ENCODE measurements at places on chromosomes 5 and 9. TPM values are rescaled to one million over a fixed set of nuclear protein-coding genes. Genes with fewer than 3 reads are reported as not detected.

DNA sequence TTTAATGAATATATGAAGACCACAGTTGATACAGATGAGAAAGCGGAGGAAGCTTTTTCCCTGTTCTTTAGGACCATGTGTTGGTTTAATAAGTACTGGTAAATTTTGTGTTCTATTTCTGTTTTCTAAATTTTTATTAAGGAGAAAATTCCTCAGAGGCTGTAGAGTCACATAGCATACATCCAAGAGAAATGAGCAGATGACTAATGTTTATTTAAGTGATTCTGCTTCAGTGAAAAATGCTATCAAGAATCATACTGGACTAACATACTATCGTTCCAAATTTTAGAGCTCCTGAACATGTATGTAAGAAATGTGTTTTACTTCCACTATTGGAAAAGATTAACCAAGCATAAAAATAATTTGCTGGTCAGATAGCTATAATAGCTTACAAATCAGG lies 115.0 kb downstream of the KIAA1958 start:
- no peak overlapping the region for H3K27ac ChIP-seq
- H3K4me3 ChIP-seq, result no peak overlapping the region
- H3K36me3 ChIP-seq, result no peaks in the 10 kb centered on the region
- H3K4me1 ChIP-seq, result no peaks in the 10 kb centered on the region
- no peak for DNase-seq
- no peaks in the 10 kb centered on the region for H3K27me3 ChIP-seq

GRCh38 chr9:38227061-38227540 lies 158.1 kb upstream of the SHB start:
- peaks cover 24% of the 10 kb centered on the region for H3K4me1 ChIP-seq
- peak overlapping the region; percentile 3 for H3K27ac ChIP-seq
- peak overlapping the region; percentile 36 for H3K4me3 ChIP-seq
- no peaks in the 10 kb centered on the region for H3K27me3 ChIP-seq

BAAT gene
- not detected for total RNA-seq

DNA sequence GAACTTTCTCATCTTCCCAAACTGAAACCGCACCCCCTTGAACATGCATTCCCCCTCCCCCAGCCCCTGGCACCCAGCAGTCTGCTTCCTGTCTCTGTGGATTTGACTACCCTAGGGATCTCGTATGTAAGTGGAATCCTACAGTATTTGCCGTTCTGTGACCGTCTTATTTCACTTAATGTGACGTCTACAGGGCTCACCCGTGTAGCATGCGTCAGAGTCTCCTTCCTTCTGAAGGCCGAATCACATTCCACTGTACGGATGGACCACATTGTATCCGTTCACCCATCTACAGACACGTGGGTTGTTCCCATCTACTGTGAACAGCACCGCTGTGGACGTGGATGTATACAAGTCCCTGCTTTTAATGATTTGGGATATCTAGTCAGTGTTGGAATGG lies 4.5 kb downstream of the PRRX2 start:
- DNase-seq, result no peak
- no peak overlapping the region for H3K27ac ChIP-seq
- peaks cover 2% of the 10 kb centered on the region for H3K27me3 ChIP-seq
- H3K36me3 ChIP-seq, result no peaks in the 10 kb centered on the region
- H3K4me1 ChIP-seq, result peaks cover 10% of the 10 kb centered on the region

DNA sequence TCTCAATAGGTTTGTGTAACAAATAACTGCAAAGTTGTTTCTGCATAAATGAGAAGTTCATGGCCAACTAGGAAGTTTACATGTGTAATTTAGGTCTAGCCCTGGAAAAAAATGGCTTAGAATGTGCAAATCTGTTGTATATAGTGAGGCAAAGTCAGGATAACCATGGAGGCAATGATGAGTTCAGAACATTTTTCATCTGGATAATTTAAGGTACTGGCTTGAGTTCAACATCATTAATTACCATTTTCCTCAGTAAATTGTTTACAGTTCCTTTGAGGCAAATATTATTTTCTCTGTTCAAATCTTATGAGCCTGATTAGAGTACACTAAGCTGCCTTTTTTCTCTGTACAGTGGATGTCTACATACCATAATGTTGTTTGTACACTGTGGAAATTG lies 1259.0 kb upstream of the NUDT12 start:
- H3K36me3 ChIP-seq, result no peaks in the 10 kb centered on the region
- no peaks in the 10 kb centered on the region for H3K27me3 ChIP-seq
- no peaks in the 10 kb centered on the region for H3K4me1 ChIP-seq
- H3K4me3 ChIP-seq, result no peak overlapping the region
- no peak overlapping the region for H3K27ac ChIP-seq
- no peak for DNase-seq

FAM170A gene
- total RNA-seq, result not detected

- no peaks in the 10 kb centered on the region for H3K4me1 ChIP-seq
- no peak overlapping the region for H3K27ac ChIP-seq
- no peaks in the 10 kb centered on the region for H3K27me3 ChIP-seq
- no peaks in the 10 kb centered on the region for H3K36me3 ChIP-seq
- no peak for DNase-seq
These were observed 42.1 kb upstream of the SLC25A51 start for GRCh38 chr9:37946041-37946440.

HEMGN gene
- 0.47 TPM for total RNA-seq

DNA sequence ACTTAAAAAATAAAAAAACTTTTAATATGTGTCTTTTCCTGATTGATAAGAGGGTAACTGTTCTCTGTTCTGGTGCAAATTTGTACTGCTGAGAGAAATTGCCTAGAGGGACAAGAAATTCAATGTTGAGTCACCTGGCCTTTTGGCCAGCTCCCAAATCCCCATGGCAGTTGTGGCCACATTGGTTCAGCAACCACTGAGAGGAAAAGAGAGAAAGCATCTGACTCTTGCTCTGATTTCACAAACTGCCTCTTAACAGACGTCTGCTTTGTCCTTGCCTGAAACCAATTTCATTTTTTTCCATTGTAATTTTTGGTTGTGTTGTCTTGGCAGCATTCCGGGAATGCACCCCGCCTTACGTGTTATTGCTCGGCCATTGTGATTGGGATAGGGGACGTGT lies 42.4 kb downstream of the NTRK2 start:
- H3K4me1 ChIP-seq, result peaks cover 4% of the 10 kb centered on the region
- H3K36me3 ChIP-seq, result no peaks in the 10 kb centered on the region
- H3K27ac ChIP-seq, result no peak overlapping the region
- DNase-seq, result no peak
- H3K27me3 ChIP-seq, result peaks cover 15% of the 10 kb centered on the region

BHMT gene
- total RNA-seq, result not detected

GRCh38 chr9:100413839-100414420 lies 13.0 kb upstream of the MSANTD3 start:
- no peak overlapping the region for H3K27ac ChIP-seq
- peaks cover 12% of the 10 kb centered on the region for H3K4me1 ChIP-seq
- no peak for DNase-seq
